NCI-H187 (cell line): ENCODE measurements at places on chromosomes 2 and 18.

- no peak for DNase-seq
Measured at GRCh38 chr2:122815120-122815519, 1059.7 kb downstream of the TSN start.

DNA sequence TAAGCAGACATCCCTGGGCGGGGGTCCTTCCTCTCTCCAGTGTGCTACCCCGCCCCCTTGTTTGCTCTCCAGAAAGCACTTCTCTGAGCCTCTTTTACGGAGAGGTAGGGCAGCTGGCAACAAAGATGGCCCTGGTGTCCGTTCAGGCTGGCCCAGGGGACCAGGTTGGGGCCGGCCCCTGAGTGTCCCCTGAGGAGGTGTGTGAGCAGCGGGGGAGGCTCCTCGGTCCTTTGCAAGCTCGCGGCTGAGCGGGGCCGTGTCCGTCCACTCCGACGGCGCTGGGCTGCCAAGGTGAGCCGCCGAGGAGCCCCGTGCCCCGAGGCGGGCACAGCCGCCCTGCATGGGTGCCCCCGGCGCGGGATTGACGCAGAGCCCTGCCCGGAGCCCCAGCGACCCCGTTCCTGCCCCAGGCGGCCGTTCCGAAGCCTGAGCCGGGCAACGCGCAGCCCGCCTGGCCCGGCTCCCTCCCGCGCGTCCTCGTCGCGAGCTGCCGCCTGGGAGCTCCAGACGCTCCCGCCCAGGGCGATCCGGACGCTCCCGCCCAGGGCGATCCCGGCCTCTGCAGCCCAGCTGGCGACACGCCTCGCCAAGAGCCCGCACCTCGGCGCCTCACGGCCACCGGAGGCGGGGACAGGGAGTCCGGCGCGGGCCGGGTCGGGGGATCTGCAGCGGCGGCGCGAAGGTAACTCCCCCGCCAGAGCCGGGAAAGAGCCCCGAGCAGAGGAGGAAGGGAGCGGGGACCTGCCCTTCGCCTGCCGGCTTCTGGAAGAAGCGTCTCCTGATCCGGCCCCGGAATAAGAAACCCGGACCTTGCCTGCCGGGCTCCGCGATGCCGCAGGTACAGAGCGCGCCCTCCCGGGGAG is at the start of gene PROKR1:
Gene PROKR1, plus strand, starts transcription at position 569 of the 863 bp plus-strand sequence. CDS start 2,243 bp downstream, outside the sequence.
- DNase-seq = no peak

DNA sequence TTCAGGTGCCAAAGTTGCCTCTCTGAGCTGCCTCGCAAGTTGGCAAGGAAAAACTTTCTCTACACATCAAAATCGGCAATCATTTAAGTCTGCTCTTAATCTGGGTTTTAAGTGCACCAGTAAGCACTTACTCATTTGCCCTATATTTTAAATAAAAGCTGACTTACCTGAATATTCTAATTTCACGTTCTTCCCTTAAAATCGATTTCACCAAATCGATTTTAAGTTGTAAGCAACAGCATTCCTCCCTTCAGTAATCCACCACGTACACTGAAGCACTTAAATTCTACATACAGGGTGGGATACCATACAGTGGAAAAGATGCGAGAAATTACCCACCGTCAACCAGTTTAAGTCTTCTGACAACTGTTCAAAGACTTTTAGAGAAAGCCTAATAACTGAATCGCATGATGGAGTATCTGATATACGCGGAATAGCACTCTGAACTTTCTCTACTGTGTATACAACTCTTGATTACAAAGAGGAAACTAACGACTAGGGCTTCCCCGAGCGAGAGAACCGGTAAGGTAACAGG is 1.6 kb downstream of the PPP3R1 start:
- no peak for DNase-seq

DNA sequence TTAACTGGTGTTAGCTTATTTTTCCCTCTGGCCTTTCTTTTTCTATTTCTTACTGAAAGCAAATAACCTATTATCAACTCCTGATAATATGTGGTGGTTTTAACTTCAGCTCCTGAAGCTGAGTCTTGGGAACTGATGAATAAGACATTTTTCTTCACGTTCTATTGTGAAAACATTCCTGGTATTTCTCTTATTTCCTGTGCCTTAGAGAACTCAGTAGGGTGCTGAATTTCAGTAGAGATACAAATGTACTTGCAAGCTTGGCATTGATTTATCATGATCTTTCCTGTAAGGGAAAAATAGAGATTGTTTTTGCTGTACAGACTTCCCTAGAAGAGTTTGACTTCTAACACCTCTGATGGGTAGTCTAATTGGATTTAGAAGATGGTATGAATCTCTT is 52.8 kb upstream of the DCC start:
- DNase-seq = no peak

- DNase-seq = no peak
Measured at GRCh38 chr18:26089293-26090129, 902 bp downstream of the SS18 start.

DNA sequence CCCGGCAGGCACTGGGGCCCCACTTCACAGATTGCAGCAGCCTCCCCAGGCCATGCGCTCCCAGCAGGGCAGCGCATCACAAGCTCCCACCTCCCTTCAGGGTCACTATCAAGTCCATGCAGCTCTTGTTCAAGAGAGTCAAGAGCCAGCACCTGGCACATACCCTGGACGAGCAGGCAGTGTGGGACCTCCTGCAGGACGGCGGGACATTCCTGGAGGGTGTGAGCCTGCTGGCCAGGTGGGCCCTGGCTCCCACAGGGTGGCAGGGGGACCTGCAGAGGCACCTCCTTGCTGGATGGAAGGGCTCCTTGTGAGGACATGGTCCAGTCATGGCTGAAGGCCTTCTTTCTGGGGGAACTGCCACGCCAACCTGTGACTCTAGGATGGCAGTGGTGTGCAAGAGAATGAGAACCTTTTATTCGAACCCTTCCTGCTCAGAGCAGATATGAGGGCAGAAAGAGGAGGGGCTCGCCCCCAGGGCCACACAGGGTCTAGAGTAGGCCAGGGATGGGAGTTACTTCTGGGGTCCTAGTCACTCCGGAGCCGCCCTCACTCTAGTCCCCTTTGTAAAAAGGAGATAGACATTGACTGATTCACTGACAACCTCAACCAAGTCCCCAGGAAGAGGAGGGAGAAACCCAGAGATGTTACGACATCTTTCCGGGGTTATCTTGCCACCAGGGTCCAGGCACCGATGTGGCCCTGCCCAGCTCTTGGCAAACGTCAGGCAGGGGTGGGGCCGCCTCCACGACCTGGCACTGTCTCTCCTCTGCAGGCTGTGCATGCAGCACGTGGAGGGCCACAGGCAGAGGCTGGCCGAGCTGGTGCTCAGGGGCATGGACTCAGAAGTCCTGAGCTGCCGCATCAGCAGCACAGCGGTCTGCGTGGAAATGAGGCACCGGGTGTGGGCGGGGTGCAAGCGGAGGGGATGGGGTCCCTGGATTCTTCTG is 31.3 kb downstream of the HJURP start:
- no peak for DNase-seq

DNA sequence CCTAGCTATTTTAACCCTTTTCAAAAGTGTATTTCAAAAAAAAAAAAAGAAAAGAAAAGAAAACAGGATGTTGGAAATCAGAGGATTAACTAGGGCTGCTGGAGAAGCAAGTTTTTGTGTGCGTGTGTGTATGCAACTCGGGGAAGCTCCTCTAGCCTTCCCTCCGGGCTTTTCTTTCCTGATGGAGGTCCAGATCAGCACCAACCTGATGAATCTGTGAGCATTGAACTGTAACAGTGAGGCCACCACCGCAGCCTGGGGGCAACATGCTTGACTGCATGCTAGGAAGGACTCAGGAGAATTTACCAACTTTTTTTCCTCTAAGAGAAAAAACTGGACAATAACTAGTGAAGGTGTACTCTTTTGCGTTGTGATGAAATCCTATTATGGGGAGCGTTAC is 2.3 kb downstream of the OBSL1 start:
- no peak for DNase-seq

GRCh38 chr2:74391209-74391579 is 11.1 kb upstream of the DCTN1 start:
- DNase-seq = no peak

DNA sequence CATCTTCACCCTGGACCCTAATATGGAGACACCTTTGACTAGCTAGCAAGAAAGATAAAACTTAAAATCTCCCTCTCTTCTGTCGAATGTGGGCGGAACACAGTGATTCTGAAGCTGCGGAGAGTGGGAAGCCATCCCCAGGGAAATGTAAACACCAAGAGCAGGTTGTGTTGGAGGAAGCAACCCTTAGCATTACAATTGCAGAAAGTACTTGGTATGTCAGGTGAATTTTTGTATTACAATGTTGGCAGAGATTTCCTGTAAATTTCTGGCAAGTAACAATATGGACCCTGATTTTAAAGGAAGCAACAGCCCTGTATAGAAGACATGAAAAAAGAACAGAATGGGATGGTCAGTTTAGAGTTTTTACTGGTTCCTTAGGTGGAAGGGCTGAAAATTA is 35.8 kb downstream of the TSN start:
- no peak for DNase-seq

DNA sequence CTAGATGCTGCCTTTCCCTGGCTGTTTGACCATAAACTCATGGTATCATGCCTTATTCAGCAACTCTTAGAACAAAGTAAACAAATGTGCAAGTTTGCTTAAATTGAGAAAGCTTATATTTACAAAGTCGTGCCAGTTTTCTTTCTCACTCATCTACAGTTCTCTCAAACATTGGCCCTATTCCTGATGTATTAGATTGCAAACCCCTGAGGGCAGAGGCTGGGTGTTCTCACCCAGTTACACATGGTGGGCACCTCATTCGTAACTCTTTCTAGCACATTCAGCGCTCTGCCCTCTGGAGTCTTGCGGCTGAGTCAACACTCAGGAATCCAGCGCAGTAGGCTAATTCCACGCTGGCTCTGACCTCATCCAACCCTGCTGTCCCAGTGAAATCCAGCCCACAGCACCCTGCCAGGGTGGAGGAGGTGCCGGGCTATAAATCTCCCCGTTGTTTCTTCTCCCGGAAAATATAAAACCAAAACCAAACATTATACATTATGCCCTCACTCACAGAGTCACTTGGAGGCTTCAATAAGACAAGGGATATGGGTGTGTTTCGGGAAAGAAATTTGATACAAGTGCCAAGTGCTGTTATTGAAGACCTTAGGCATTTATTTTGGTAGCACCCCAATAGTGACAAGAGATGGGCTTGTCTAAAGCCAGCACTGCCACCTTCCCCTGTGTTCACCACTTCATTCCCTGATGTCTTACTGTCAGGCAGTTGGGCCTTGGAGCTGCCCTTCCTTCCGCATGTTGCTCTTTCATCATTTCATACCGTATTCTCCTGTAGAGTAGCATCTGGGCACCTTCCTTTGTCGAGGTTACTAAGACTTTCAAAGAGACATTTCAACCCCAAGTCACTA is 287.4 kb downstream of the PRKCE start:
- DNase-seq = no peak

- no peak for DNase-seq
Measured at GRCh38 chr2:158733430-158733755, 61.7 kb upstream of the DAPL1 start.

DNA sequence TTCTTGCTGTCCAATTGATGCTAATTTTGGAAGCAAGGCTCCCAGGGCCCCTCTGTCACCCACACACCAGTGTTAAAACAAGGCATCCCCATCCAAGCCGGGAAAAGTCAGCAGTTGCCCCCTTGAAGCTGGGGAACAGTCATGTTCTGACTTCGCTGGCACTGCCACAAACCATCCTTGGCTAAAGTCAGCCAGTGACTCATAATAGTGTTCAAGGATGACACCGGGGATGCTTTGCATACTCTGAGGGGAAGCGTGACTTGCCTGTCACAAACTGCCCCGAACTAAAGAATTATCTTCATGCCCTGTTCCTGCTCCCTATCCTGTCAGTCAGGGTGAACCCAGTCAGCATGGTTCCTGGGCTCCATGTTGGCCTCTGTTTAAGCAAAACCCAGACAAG is 37.0 kb downstream of the TGFA start:
- no peak for DNase-seq

DNA sequence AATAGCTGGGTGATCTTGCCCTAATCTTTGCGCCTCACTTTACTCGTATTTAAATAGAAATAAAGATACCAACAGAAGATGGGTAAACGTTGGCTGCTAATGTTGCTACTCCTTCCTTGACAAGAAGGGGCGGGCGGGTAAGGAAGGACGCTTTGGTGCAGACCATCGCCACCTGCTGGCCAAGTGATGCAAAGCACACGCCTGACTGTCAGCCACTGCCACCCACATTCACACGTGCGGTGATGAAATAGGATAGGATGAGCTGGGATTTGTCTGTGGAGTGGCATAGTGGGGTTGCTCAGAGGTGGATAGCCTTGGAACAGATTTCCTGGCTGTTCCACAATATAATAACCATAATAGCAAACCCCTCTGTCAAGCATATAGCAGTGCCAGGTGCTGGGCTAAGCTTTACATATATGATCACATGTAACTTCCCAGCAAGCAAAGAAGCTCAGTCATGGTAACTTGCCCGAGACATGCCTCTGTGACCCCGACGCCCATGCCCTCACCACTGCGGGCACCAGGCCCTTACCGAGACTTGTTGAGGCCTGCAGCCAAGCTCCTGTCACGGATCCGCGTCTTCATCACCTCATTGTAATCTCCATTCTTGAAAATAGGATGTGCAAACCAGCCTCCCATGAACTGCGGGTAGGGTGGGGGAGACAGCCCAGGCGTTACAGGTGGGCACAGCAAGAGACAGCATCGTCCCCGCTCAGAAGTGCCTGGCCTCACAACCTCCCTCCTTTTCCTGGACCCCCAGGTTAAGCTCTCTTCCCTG is 39.3 kb downstream of the LCT start:
- DNase-seq = peak; percentile 31

GRCh38 chr2:167946441-167946841 is 301.0 kb downstream of the STK39 start:
- DNase-seq = no peak

- no peak for DNase-seq
Measured at GRCh38 chr2:65031341-65032018, 24.7 kb upstream of the CEP68 start.

GRCh38 chr2:217366966-217367365 is 507.1 kb upstream of the TNP1 start:
- DNase-seq = no peak

DNA sequence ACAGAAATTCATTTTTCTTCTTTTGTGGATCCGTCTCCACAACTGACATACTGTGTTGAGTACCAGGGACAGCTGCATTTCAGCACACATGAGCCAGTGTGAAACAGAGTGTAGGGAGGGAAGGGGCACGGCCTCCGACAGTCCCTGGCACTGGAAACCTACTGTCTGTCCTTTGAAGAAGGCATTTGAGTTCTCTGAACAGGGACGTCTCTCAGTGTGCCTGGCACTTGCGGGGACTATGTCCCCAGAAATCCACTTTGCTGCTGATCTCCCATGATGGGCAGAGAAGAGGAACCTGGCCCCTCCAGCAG is 48.1 kb downstream of the PLB1 start:
- DNase-seq = no peak

- DNase-seq = no peak
Measured at GRCh38 chr18:24395049-24395795, 2.4 kb downstream of the OSBPL1A start.

- DNase-seq = no peak
Measured at GRCh38 chr2:102085238-102085637, 57.3 kb upstream of the IL1R1 start.

- no peak for DNase-seq
Measured at GRCh38 chr18:52395146-52395852, 55.3 kb downstream of the DCC start.

- DNase-seq = no peak
Measured at GRCh38 chr2:167965907-167966761, 281.3 kb downstream of the STK39 start.
